Renal cortical epithelial cell (primary cell): ENCODE measurements at places on chromosomes 5 and 9. TPM values are rescaled to one million over a fixed set of nuclear protein-coding genes. Genes with fewer than 3 reads are reported as not detected.
A peak's percentile ranks its signal among the peaks of the same experiment; 100 is the strongest.

DNA sequence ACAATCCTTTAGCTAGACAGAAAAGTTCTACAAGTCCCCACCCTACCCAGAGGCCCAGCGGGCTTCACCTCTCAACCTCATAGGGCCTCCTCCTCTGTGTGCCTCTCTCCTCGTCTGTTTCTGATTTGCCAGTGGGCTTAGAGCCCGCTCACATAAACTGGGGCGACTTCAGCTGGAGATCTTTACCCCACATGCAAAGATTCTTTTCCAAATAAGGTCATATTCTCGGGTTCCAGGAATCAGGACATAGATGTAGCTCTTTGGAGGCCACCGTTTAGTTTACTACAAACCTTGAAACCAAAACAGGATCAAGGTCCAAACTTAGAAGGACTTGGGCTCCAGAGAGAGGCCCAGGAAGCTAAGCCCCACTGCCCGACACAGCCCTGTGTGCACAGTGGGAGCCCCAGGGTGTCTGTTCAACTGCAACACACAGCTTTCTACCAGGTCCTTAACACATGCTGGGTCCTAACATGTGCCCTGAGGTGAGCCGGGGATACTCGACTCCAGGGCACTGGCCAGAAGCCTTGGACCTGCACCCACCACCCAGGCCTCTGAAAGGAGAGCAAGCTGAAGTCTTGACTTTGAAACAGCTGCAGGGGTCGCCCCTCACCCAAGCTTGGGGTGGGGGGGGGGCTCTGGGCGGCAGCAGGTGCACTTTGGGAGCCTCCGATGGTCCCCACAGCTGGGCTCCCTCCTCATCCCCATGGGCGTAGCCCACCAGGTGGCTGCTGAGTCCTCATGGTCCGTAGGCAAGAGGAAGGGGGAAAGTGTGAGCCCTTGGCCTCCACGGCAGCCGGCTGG lies 26.8 kb upstream of the SLC12A7 start:
- DNase-seq, result no peak

DNA sequence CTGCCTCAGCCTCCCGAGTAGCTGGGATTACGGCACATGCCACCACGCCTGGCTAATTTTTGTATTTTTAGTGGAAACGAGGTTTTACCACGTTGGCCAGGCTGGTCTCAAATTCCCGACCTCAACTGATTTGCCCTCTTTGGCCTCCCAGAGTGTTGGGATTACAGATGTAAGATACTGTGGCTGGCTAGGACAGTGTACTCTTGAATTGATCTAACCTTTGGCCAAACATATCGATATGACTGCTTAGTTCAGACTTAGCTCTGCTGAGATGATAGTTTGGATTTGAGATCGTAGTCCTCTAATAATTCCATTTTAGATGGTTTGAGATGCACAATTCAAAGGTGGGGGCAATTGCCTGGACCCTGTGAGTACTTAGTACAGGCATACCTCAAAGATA lies 15.2 kb downstream of the TXNDC15 start:
- no peak for DNase-seq

The PCDHB15 gene
- under 0.01 and 1.3 TPM in 2 replicates for total RNA-seq

The PLK2 gene
- 830 and 1,372 TPM in 2 replicates for total RNA-seq

The SPATA31E1 gene
- total RNA-seq, result not detected in 2 replicates

GRCh38 chr5:107887166-107887943 lies 216.6 kb upstream of the EFNA5 start:
- DNase-seq, result peak; percentile 23

GRCh38 chr5:4676934-4677333 lies 463.2 kb upstream of the ADAMTS16 start:
- no peak for DNase-seq

GRCh38 chr9:25381141-25381540 lies 297.1 kb downstream of the TUSC1 start:
- no peak for DNase-seq

The CA9 gene
- 6.8 and 6.9 TPM in 2 replicates for total RNA-seq

DNA sequence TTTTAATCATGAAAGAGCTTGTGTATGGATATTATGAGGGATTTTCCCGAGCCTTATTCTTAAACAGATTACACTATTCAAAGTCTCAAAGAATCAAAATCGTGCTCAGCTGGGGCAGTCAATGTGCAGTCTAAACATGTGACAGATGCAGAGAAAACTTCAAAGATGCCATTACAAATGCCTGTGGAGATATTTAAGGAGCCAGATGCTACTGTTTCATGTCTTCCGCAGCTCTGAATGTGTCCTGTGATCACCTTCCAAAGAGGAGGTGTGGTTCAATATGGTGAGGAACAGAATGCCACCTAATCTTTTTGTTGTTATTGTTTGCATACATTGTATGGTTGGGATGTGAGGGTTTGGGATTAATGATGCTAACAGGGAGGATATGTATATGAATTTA lies 593.3 kb upstream of the ARRDC3 start:
- no peak for DNase-seq

DNA sequence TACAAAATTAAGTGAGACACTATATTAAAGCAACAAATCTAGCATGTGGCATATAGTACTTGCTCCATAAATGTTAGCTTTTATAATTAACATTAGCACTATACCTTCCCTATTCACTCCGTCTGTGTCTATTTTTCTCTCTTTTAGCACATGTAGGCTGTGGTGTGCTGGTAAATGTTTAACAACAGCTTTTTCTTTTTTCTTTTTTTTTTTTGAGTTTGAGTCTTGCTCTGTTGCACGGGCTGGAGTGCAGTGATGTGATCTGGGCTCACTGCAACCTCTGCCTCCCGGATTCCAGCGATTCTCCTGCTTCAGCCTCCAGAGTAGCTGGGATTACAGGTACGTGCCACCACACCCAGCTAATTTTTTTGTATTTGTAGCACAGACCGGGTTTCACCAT lies 62.1 kb downstream of the SPRY4 start:
- DNase-seq, result peak; percentile 68

GRCh38 chr5:174951151-174951780 lies 226.9 kb downstream of the MSX2 start:
- peak; percentile 47 for DNase-seq

DNA sequence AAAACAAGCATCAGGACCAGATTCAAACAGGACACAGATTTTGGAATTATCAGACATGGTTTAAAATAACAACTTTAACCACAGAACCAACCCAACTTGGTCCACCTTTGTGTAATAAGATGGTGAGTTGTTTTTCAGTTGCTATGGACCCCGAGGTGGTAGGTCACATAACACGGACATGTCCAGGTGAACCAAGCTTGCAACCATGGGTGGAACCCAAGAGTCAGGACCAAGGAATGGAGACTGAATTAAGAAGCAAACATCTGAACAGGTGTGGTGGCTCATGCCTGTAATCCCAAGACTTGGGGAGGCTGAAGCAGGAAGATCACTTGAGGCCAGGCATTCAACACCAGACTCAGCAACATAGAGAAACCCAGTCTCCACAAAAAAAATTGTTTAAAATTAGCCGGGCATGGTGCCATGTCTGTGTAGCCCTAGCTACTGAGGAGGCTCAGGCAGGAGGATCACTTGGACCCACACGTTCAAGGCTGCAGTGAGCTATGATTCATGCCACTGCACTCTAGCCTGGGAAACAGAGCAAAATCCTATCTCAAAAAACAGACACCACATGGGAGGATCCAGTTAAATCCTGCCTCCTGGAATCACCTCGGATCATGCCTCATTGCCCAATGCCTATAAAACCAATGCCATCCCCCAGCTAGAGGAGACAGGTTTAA lies 10.6 kb downstream of the PTBP3 start:
- DNase-seq, result no peak

DNA sequence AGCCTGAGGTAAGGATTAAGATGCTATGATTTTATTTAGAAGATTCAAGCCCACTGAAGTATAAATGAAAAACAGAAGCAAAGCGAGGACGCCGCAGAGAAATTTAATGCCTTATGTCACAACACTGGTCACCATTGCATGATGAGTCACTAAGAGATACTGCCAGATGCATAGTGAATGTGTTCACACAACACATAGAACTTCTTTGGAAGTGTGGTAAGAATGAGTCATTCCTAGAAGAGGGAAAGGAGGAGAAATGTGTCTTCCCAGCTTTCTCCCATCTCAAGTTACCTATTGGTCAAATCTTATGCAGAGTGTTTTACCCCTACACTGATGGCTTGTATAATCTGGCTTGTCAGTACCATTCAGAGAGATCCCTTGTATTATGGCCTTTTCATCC lies 465.3 kb upstream of the ARRDC3 start:
- peak; percentile 78 for DNase-seq

The FOXI1 gene
- not detected in 2 replicates for total RNA-seq

The TAF11L5 gene
- total RNA-seq, result not detected in 2 replicates

- DNase-seq, result peak; percentile 87
These were observed 183.0 kb upstream of the FTMT start for GRCh38 chr5:121668635-121669034.

The ADCY2 gene
- not detected in 2 replicates for total RNA-seq

- DNase-seq, result no peak
These were observed 221.2 kb downstream of the SLC12A2 start for GRCh38 chr5:128304791-128305190.

The PHF24 gene
- total RNA-seq, result under 0.01 TPM in 1 of 2 replicates, not detected in the other
